CD4-positive, alpha-beta T cell treated with Interleukin-2 at 100 ng/mL for 4 hours (primary cell): ENCODE measurements at places on chromosomes 3 and 15.

GRCh38 chr3:139546772-139547171, 7.2 kb upstream of the RBP1 start:
- DNase-seq: no peak

DNA sequence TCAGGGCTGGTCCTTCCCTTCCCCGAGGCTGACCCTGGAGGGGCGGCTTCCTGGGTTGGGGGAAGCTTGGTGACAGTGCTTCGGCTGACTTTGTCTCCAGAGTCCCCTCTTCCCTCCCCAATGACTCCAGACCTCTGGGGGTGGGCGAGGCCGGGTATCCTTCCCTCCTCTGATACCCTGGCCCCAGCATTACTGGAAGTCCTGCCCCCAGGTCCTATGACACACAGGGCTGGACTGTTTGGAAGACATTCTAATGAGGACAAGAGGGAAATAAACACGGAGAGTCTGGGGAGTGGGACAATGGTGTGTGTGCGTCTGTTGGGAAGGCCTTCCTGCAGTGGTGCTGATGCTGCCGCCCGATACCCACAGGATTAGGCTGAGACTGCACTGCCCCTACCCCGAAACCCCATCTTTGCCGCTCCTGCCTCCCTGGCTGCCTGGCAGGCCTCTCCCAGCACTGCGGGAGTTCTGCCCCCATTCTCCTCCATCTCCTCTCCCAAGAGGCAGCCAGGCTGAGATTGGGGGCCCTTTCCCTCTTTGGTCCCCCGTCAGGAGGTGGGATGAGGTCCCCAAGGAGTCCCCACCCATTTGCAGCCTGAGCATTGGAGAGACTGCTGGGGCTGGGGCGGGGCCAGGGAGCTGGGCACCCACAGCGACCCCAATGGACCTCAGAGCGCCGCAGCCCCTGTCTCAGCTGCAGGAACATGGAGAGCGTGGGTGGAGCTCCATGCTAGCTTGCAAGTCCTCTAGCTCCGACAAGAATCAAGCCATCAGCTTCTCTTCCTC, 29.7 kb upstream of the FBLN2 start:
- DNase-seq: no peak

DNA sequence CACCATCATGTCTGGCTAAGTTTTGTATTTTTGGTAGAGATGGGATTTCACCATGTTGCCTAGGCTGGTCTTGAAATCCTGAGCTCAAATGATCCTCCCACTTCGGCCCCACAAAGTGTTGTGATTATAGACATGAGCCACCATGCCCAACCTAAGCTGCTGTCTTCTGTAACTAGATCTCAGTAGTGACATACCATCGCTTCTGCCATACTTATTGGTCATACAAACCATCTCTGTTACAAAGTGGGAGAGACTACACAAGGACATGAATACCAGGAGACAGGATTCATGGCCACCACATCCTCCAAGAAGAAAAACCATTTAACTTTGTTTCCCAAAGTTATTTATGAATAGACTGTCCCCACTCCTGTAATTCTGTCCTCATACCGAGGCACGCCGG, 81.3 kb downstream of the SMAD6 start:
- no peak for DNase-seq

DNA sequence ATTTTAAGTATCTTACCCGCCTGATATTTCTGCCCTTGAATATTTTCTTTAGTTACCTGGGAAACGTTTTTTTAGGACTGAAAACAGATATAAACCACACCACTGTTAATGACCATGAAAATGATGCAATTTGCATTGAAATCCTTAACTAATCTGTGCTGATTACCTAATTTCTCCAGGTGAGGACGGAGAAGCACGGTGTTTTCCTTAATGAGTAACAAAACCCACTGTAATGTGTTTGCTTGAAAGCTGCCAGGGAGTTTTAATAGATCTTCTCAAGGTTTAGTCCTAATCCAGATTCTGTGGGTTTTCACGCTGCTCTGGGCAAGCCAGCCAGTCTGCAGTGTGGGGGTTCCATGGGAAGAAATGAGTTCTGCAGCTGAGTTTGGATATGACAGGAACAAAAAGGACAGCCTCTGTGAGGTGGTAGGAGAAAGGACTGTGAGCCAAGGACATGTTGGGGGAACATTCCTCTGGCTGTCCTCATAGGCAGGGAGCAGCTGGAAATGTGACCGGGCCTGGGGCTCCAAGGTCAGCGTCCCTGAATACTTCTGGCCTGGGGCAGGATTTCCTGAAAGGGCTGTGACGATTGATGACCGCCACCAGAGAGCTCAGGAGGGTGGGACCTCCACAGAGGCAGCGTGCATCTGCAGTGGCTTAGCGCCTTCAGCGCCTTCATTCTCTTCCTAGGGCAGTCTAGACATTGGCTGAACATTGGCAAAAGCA, 18.6 kb downstream of the THSD4 start:
- no peak for DNase-seq

GRCh38 chr15:38564557-38565286, at the start of gene RASGRP1:
Gene RASGRP1 (minus strand): TSS chr15:38564814. CDS start chr15:38564628, 186 bp downstream.
- peak; percentile 90 for DNase-seq

GRCh38 chr15:76979996-76980520, 14.9 kb upstream of the PSTPIP1 start:
- no peak for DNase-seq

- DNase-seq: no peak
These were observed 171.5 kb downstream of the NUP210 start for GRCh38 chr3:13248640-13249039.
